NCI-H1105 (cell line): ENCODE measurements at places on chromosomes 7 and 10.

- DNase-seq, result no peak
Observed at GRCh38 chr10:102545997-102546396, 42.2 kb downstream of the SUFU start.

GRCh38 chr10:91211675-91212074, 8.8 kb upstream of the PCGF5 start:
- no peak for DNase-seq

GRCh38 chr7:94656925-94657731, 1.2 kb upstream of the SGCE start:
- DNase-seq, result peak; percentile 23

GRCh38 chr10:46225597-46225996, 61.2 kb upstream of the ANTXRL start:
- no peak for DNase-seq

- DNase-seq, result no peak
Observed at GRCh38 chr7:159060440-159060839, 84.2 kb downstream of the VIPR2 start.

- no peak for DNase-seq
Observed at GRCh38 chr10:87585565-87586514, 73.8 kb upstream of the PAPSS2 start.

GRCh38 chr7:31950091-31950755, 120.0 kb downstream of the PDE1C start:
- no peak for DNase-seq

- DNase-seq, result peak; percentile 51
Observed at GRCh38 chr10:112775892-112776674, 174.0 kb upstream of the TCF7L2 start.

DNA sequence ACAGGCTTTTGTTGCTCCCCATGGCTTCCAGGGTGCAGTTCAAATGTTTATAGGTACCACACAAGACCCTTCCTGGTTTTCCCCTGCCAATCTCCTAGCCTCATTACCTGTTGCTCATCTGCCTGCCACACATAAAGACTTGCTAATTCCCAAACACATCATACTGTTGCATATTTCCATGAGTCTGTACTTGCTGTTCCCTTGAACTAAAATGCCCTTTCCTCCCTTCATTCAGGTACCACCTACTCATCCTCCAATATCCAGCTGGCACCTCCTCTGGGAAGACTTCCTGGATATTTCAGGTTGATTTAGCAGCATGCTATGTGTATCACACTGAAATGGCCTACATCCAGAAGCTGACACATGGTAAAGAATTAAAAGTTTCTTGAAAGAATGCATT, 206.4 kb upstream of the NFE2L3 start:
- no peak for DNase-seq

- DNase-seq, result no peak
Observed at GRCh38 chr10:43160046-43160920, 22.0 kb downstream of the CSGALNACT2 start.

DNA sequence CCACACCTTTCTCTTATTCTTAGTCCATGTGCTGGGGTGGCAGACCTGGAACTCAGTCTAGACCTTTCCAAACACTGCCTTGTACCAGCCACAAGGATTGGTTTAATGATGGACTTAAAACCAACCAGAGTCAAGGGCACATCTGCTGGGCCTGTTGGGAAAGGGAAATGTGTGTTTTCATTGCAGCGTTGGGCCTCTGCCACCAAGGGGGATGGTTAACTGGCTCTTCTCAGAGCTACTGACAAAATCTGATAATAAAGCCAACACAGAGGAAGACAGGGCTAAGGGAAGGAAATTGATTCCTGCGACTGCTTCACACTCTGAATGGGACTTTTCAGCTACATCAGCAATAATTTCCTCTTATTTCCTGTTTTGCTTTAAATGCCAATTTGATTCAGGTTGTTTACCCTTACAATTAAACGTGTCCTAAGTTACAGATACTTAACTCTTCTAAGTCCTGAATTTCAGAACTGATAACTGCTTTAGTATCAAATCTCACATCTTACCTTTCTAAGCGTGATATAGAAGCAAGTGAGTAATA, 68.4 kb upstream of the MALRD1 start:
- no peak for DNase-seq

GRCh38 chr7:44805950-44806349, 9.5 kb downstream of the PPIA start:
- DNase-seq, result no peak

- DNase-seq, result no peak
Observed at GRCh38 chr10:51617576-51618235, 81.7 kb downstream of the CSTF2T start.

DNA sequence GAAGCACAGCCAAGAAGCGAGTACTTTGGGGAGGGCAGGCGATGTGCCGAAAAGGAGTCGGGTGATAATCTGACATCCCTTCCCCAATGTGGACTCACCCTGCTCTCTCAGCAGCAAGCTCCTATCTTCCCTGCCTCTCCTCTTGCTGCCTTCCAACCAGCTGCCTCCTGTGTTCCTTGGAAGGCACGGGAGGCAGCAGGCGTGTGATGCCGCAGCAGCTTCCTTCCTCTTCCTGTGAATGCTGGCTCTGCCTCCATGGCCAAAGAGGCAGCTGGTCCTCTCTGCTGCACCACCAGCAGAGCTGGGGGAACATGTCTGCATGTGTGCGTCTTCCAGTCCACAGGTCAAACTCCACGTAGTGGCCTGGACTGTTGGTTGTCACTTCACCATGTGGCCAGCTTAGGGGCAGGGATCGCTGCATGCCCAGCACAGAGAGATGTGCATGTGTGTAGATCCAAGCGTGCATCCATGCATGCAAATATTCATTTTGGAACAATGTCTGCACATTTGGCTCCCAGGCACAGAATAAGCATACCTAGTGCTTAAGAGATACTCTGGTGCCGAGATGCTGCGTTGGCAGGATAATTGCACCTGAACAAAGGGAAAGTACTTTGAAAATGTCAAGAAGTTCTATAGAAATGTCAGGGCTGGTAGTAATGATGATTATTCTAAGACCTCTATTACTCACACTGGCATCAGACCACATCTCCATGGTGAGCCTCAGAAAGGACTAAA, 499.8 kb downstream of the PLXNA4 start:
- no peak for DNase-seq

DNA sequence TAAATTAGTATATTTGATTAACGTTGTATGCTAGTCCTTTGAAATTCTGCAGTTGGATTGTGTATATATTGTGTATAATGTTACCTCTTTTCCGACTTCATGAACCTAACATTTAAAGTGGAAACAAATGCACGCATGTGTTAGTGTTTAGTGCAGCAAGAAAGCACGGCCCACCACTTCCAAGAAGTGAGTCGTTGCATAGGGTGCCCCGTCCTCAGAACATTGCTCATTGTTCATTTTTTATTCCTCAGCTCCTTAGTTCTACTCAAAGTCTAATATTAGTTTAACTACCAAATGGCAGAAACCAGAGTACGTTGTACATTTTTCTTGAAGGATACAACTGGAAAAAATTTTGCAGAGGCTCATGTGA, 407.6 kb downstream of the AUTS2 start:
- no peak for DNase-seq

GRCh38 chr10:22931948-22932347, 4.1 kb downstream of the ARMC3 start:
- DNase-seq, result peak; percentile 53

GRCh38 chr10:66637273-66638036, 288.4 kb upstream of the LRRTM3 start:
- DNase-seq, result no peak

GRCh38 chr7:157355784-157356511, 19.1 kb downstream of the DNAJB6 start:
- DNase-seq, result no peak

- no peak for DNase-seq
Observed at GRCh38 chr7:46940178-46940577, 641.7 kb downstream of the TNS3 start.

DNA sequence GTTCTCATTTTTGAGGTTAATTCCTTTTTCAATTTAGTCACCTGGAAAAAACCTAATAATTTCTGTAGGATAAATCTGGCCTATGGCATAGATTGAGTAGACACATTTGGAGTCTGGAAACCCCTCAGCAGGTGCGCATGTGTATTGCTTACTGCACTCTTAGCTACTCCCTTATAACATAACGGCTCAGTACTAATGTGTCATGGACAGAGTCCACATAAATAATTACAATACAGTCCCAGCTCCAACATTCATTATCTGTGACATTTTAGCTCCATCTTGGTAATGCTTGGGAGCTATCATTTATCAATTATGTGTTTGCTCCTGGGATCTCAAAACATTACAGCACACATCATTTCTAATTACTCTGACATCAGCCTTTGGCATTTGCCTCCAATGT, 33.2 kb downstream of the POM121L12 start:
- DNase-seq, result no peak

GRCh38 chr10:110872145-110872983, 636 bp downstream of the PDCD4 start:
- peak; percentile 64 for DNase-seq

DNA sequence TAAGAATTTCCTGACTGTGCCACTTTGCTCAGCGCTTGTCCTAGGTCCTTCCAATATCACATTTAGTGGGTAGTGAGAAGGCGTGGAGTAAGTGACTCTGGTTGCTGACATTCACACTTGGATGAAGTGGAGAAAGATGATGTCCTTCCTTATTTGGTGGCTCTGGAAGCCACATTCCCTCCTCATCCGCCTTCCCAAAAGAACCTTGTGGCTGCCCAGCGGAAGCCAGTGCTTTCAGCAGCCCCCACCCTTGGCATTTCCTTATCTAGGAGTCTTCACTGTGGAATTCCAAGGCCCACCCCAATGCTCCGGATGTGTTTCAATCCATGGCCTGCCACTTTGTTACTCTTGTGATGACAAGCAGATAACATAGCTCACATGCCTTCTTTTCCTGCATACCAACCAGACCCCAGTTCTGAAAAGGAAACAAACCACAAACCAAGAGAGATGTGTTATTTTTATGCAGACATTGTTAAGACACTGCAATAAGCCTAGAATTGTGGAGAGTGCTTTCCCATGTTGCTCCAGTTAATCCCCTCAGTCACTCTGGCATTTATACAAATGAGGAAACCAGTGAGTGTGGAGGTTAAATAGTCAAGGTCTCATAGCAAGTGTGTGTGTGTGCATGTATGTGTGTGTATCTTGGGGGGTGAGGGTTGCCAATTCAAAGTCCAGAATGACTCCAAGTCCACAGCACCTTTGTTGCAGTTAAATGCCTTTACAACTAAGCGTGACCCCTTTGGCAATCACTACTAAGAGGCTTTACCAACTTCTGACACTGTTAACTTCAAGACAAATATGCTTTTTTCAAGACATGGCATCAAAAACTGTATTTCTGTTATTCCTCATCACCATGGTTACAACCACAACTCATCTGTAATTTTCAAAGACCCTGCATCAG, 10.3 kb upstream of the ANKRD1 start:
- no peak for DNase-seq

GRCh38 chr7:63953181-63953580, 45.5 kb upstream of the ZNF722 start:
- DNase-seq, result no peak

- no peak for DNase-seq
Observed at GRCh38 chr7:12139416-12139815, 71.7 kb upstream of the TMEM106B start.

DNA sequence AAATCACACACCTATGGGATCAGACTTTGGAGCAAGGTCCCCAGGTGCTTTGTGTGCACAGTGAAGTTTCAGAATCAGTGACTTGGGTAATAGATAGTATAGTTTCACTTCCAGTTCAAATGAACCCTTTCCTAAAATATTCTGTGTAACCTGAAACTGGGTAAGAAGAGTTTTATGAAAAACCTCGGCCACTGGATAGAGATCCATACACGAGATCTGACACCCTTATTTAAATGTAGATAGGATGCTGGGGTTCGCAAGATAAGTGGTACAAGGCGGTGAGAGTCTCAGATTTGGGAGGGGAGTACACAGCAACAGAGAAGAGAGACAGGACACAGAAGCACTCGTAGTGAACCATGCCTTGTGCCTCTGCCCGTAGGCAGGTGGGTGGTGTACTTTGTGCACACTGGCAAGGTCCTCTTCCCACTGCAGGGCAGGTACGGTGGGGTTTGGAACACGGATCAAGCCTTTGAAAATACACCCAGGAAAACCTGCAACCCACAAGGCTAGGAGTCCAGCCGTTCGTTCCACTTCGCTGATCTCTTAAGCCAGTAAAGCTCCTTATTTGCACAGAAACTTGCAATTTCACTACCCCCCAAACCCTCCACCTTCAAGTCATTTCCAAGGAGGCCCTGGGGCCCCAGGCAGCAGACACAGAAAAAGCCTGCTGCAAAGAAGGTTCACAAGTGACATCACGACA, 162.8 kb downstream of the USP6NL start:
- DNase-seq, result no peak

- DNase-seq, result no peak
Observed at GRCh38 chr10:122499491-122499941, 38.2 kb downstream of the HTRA1 start.

- no peak for DNase-seq
Observed at GRCh38 chr7:18200855-18201254, 173.2 kb upstream of the PRPS1L1 start.

GRCh38 chr7:112306903-112307302, 100.4 kb downstream of the ZNF277 start:
- no peak for DNase-seq

- no peak for DNase-seq
Observed at GRCh38 chr7:117322741-117323304, at the start of gene WNT2. Gene WNT2, minus strand, starts transcription at chr7:117323058. Its CDS starts 69 bp downstream, at chr7:117322989.

DNA sequence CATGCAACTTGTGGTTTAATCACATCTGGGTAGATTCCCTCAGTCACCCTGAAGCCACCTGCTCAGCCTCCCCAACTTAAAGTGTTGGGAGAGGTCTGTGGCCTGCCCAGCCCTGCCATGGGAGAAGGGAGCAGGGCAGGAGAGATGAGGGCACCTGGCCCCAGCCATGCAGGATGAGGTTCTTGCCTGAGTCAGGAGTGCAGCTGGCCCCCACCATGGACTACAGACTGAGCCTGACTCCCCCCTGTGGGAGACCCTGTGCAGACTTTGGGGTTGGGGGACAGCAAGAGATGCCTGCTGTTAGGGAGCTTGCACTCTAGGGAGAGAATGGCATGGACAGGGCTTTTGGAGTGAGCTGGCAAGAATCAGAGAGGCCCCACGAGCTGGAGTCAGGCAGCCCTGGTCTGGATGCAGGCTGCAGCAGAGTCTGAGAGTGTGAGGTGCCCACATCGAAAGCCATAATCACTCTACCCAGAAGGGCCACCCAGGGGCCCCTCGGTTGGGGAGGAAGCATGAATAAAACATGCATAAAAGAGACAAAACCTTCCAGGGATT, 34.7 kb upstream of the DPYSL4 start:
- DNase-seq, result no peak

- DNase-seq, result no peak
Observed at GRCh38 chr7:16999541-17000267, 117.9 kb upstream of the AGR3 start.

- no peak for DNase-seq
Observed at GRCh38 chr7:79258826-79259225, 194.6 kb downstream of the MAGI2 start.

GRCh38 chr7:6705959-6706665, 635 bp downstream of the ZNF12 start:
- DNase-seq, result no peak

DNA sequence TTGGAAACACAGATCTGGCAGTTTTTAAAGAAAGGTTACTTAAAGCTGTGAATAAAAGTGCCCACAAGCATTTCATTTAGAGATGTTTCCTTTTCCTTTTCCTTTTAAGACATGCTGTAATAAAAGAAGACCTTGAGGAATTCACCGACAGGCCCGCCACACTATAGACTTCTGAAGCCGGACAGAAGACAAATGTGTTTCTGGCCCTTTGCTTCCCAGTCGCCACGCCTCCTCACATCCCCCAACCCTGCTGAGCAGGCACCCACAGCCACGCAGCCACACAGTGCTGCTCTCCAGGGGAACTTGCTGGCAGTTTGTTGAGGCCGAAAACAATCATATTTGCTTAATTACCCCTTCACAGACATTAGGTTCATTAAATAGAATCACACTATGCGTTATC, 83.4 kb downstream of the SLC25A13 start:
- no peak for DNase-seq
